NCI-H460 (cell line): ENCODE measurements at places on chromosomes 13 and 19. TPM values are rescaled to one million over a fixed set of nuclear protein-coding genes. Genes with fewer than 3 reads are reported as not detected.

- no peak for DNase-seq
Observed at GRCh38 chr13:85738696-85739320, 60.4 kb downstream of the SLITRK6 start.

DNA sequence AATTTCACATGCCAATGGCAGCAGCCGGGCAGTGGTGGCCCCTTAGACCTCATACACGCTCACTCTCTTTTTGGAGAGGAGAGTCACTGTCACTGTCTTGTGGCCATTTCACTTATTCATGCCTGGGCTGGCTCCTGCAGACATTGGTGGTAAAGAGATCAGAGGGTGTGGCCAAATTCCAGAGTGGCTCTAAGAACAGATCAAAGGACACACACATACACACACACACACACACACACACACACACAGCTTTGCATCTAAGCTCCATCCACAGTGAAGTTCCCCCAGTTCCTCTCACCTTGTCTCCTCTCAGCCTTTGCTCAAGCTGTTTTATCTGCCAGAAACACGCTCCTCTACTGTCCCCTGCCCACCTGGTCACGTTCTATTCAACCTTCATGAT lies 46.5 kb upstream of the KPNA3 start:
- DNase-seq = no peak

GRCh38 chr13:46866150-46866549 lies 30.7 kb downstream of the HTR2A start:
- no peak for DNase-seq

- no peak for DNase-seq
Observed at GRCh38 chr13:109148243-109148642, 518.8 kb downstream of the MYO16 start.

DNA sequence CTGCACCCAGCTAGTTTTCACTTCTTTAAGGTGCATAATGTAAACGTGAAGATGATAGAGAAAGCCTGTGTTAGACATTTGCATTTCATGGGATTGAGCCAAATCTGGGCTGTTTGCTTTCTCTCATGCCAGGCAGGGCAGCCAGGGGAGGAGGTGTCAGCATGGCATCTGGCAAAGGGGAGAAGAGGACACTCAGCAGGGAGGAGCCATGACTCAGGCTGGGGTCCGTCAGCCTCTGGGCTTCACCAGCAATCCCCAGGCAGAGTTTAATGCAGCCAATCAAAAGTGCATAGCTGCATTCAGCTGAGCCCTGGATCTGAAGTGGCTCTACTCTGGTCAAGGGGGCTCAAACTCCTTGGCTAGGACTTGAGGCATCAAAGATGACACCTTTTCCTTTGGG lies 23.5 kb downstream of the EBPL start:
- DNase-seq = no peak

- DNase-seq = no peak
Observed at GRCh38 chr13:39767791-39768517, 112.5 kb downstream of the COG6 start.

- DNase-seq = no peak
Observed at GRCh38 chr19:13149628-13150186, 468 bp downstream of the STX10 start.

- DNase-seq = no peak
Observed at GRCh38 chr13:42957881-42958280, 34.2 kb downstream of the EPSTI1 start.

- DNase-seq = no peak
Observed at GRCh38 chr13:46565808-46566750, 13.1 kb downstream of the LRCH1 start.

FGF14 gene
- 7.5 and 8.2 TPM in 2 replicates for total RNA-seq

PSPN gene
- 1.1 and 5.3 TPM in 2 replicates for total RNA-seq
